Esophagus mucosa (tissue), 1 donor: ENCODE measurements at places on chromosomes 11 and 22.

- ATAC-seq: peak; percentile 75
Measured at GRCh38 chr11:13462311-13462900, 616 bp downstream of the BTBD10 start.

- ATAC-seq: no peak
Measured at GRCh38 chr11:14041040-14041439, 78.5 kb downstream of the SPON1 start.

DNA sequence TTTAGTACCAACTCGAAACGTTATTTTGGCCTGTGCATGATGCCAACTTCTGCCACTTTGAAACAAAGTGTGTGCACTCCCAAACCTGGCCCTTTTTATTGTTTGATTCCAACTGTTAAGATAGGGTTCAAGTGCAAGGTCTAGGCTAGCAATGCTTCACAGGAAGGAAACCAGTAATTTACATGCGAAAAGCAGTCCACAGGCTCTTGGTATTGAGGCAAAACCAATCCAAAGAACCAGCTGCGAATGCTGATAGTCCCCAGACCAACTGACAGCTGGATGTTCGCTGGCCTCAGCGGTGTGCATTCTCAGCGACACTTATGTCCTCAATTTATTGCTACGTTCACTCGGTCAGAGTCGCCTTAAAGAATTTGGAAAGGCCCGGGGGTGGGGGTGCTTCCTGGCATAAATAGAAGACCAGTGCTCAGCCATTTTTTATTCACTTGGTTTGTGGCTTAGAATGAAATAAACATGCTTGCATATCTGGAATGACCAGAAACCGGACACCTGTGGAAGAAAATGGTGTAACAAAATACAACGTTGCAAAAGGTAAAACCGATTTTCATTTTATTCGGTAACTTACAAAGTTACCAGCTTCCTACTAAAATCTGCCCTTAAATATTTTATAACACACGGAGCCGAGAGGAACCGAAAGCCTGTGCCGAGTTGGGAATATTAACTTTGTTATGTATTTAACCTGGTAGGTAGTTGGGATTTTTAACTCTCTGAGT lies 1.6 kb downstream of the CPT1A start:
- ATAC-seq: no peak

- peak; percentile 98 for ATAC-seq
Measured at GRCh38 chr11:130964058-130964792, 47.9 kb upstream of the SNX19 start.

DNA sequence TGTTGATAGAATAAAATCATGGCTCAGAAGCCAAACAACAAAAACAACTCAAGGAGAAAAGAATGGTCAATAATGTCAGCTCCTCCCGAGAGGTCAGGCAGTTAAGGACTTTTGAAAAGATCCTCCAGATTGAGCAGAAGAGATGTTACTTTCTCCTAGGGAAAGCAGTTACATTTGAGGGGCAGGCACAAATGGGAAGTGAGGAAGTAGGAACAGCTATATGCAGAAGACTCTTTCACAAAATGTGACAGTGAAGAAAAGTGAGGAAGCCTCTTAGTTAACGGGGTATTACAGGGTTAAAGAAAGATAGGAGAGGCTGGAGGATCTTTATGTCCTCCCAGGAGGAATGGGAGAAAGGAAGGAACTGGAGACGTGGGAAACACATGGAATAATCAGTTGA lies 3.4 kb downstream of the DCHS1 start:
- ATAC-seq: no peak

DNA sequence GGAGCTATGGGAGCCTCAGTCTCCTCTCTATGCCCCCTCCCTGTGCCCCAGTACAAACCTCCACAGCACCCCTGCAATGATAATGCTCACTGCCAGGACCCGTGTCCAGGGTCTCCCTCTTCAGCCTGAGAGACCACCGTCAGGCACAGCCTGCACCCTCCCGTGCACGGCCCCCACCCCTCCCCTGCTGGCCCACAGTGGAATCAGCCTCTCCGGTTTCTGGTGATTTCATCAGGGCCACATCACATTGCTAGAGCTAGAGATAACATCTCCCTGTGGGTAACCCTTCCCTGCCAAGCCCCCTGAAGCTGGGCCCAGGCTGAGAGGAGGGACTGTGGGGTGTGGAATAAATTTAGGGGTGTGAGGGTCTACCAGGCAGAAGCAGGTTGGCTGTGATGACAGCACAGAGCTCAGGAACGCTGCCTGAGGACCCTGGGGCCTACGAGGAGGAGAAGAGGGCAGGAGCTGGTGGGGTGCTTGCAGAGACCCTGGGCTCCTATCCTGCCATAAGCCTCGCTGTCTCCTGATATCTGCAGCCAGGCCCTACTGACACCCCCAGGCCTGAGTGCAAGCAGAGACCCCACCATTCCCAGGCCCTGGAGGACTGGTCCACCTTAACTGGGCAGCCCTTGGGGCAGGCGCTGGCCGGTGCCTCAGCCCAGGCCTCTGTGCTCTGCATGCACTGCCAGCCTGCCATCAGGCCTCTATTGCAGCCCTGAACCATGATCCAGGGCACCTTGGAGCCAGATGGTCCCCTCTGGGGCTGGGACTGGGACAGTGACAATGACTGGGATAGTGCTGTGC lies at the start of gene KLHDC7B:
Gene KLHDC7B, plus strand, starts transcription at position 378 of the 804 bp plus-strand sequence. Its CDS starts 345 bp downstream, at position 723.
- no peak for ATAC-seq

DNA sequence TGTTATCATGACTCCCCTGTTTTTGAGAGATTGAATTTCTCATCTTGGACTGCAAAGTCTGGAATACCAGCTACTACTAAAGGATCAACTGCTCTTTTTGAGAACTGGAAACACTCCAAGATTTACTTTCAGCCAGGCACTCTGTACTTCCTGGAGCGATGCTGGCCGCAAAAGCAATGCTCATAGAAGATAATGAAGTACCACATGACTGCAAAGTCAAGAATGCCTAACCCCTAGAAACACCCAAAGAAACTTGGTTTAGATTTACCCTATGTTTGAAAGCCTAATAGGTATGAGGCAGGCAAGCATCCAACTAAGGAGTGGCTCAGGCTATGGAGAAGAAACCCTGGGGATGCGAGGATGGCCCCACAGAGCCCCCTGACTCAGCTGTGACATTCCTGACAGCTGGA lies 47.7 kb upstream of the ARHGAP20 start:
- ATAC-seq: no peak

DNA sequence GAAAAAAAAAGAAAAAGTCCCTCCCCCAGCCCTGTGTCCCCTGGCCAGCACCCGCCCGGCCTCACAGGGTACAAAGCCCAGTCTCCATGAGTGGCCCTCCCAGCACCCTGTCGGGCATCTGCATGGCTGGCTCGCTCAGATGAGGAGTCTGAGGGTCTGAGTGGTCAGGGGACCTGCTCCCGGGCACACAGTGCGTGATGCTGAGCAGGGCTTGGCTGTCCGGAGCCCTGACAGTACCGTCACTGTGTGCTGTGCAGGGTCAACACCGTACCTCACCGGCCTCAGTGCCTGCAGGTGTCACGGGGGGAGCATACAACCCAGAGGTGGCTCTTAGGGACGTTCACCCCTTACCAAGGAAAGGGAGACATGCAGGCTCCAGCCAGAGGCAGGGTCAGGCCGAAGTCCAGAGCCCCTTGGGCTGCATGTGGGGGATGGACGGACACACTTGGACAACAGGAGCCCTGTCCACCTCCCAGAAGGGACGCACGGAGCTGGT lies 3.6 kb upstream of the PLXNB2 start:
- ATAC-seq: no peak

GRCh38 chr11:16081382-16082094 lies 274.8 kb downstream of the SOX6 start:
- no peak for ATAC-seq

DNA sequence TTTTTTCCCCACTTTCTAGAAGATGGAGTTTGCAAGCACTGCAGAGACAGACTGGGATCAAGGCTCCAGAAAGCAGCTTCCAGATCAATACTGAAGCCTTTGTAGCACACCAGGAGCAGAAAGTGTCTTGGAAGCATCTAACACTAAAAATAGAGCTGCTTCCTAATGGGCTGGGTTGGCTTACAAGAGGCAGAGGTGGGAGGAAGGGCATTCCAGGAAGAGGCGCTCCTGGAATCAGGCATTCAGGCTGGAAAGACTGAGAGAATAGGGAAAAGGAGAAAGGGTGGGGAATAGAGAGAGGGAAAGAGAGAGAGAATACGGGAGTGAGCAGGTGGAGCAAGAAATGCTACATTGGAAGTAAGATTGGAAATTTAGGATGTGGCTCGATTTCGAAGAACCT lies 395.9 kb downstream of the OPCML start:
- ATAC-seq: no peak

GRCh38 chr22:11066458-11067285 lies 4461.3 kb upstream of the OR11H1 start:
- peak; percentile 73 for ATAC-seq

GRCh38 chr11:65159012-65159411 lies 11.0 kb upstream of the SPDYC start:
- no peak for ATAC-seq

DNA sequence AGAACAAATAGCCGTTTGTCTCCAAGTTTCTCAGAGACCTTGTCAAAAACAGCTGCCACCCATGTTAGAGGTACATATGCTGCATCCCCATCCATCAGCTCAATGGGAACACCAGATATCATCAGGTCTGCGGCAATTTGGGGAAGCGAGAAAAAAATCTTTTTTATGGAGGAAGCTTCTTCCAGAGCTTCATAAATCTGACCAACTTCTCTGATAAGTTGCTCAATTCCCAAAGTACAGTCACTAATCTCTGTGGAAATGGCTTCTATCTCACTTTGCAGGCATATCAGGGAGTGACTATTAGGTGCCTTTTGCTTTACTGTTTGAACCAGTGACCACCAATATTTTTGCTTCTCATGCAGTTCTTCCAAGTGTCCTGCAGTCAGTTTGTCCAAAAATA lies 34.3 kb upstream of the MRPL17 start:
- no peak for ATAC-seq

DNA sequence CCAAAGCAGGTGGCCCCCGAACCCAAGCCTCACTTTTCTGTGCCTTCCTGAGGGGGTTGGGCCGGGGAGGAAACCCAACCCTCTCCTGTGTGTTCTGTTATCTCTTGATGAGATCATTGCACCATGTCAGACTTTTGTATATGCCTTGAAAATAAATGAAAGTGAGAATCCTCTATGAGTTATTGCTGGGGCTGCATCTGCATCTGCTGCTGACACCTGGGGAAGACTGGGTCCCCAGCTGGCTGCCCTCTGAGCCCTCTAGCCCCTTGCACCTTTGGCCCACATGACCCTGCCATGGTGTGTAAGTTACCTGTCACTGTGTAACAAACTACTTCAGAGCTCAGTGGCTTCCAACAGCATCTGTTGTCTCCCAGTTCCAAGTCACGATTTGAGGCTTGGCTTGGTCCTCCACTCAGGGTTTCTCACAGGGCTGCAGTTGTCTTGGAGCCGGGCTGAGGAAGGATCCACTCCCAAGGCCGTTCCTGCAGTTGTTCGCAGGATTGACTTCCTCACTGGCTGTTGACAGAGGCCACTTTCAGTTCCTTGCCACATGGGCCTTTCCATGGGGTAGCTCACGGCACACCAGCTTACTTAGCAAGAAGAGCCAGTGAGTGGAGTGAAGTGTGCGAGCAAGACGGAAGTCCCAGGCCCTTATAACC lies 13.5 kb upstream of the UVRAG start:
- no peak for ATAC-seq
